Calu3 (cell line): ENCODE measurements at places on chromosomes 2 and 18.
A peak's percentile ranks its signal among the peaks of the same experiment; 100 is the strongest.

GRCh38 chr2:54956111-54956627 lies 94.1 kb downstream of the RTN4 start:
- no peak for DNase-seq

- no peak for DNase-seq
Observed at GRCh38 chr2:481388-481787, 193.5 kb upstream of the ALKAL2 start.

- DNase-seq = no peak
Observed at GRCh38 chr2:11742702-11743357, 3.6 kb upstream of the LPIN1 start.

DNA sequence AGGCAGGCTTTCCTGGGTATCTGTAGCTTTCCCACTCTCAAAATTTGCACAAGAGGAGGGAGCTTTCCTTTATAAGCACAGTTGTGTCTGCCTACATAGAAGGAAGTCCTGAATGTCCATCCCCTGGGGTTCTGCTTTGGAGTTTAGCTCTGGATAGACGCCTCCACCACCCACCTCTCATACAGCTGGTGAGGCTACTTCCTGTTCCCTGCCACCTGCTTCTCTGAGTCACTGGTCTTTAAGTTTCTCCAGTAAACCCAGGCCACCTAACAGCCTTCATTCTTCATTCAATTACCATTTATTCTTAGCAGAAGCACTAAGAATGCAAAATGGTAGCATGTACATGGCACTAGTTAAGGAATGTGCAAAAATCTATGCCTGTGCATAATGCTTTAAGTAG lies 407.8 kb downstream of the CDH2 start:
- DNase-seq = no peak

DNA sequence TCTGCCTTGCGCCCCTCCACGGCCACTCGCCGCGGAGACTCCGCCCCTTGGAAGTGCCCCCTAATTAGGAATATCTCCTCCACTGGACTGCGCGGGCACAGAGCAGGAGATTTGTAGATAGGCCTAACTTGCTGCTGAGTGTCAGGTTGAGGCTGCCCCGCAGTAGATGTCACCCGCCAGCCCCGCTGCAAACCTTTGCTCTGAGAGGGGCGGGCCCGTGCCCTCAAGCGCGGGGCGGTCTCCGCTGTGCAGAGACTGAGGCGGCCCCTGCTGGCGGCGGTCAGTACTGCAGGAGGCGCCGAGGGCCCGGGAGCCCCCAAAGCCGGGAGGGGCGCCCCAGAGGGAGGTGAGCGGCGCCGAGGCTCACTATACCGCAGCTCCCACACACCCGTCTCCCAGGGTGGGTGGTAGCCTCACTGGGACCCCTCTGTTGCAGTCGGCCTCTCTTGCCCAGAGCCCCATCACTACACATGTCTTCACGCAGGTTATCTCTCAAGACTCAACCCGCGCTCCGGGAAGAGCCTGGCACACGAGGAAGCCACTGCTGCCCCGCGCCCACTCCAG lies 2.9 kb upstream of the NEURL3 start:
- peak; percentile 89 for DNase-seq

GRCh38 chr2:98489971-98490962 lies 45.6 kb downstream of the INPP4A start:
- no peak for DNase-seq

DNA sequence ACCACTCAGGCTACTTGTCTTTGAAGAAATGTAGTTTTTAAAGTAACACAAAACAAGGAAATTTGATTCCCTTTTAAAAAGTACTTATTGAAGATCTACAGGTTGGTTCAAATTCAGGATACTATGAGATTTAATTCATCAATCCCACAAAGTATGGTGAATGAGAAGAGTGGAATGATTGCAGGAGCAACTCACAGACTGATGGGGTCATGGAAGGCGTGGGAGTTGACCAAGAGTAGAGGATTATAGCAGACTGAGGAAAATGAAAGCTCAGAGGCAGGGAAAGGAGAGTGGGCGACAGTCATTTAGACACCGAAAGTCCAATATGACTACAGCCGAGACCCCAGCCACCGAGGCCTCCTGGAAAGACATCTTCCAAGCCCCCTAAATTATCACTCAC lies 12.5 kb upstream of the DAPL1 start:
- no peak for DNase-seq

DNA sequence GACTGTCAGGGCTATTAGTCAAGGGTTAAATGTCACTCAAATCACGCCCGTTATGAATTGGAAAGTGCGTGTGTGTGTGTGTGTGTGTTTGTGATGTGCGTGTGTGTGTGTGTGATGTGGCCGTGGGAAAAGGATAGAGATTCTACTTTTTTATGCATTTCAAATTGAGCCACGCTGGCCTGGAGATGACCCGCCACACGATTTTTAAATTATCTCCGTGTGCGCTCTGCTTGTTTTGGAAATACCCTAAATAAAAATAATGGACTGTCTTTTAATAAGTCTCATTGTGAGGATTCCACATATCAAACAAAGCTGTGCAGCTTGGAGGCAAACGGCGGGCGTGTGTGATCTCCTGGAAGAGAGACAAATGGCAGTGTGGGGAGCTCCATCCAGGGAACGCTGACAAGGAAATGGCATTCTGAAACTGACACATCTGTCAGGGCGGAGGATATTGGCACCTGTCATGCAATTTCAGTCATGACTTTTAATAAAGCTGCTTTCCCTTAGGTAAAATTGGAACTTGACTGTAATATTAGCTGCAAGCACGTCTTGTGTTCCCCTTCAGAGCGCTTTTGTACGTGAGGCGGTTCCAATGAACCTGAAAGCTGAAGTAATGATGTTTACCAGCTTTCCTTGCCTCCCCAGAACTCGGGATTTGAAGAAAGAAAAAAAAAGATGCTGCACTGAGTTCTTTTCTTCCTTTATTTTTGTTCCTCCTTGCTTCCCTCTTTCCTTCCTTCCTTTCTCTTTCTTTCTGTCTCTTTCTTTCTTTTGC lies 381.8 kb upstream of the SMIM21 start:
- DNase-seq = no peak

GRCh38 chr2:215338883-215339679 lies 27.2 kb downstream of the ATIC start:
- DNase-seq = no peak

DNA sequence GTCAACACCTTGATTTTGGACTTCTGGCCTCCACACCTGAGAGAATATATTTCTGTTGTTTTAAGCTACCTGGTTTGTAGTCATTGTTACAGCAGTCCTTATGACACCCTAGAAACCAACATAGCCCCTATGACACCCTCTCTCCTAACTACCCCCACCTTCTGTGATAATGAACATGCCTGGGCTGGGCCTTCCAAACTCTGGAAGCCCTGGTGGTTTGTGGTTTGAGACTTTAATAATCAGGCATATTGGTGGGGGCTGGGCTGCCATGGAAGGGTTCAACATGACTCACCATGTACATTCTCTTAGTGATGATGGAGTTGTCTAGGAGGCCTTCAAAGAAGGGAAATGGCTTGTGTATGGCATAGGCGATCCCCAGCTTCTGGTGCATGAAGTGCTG lies 3.3 kb downstream of the SP110 start:
- DNase-seq = no peak

DNA sequence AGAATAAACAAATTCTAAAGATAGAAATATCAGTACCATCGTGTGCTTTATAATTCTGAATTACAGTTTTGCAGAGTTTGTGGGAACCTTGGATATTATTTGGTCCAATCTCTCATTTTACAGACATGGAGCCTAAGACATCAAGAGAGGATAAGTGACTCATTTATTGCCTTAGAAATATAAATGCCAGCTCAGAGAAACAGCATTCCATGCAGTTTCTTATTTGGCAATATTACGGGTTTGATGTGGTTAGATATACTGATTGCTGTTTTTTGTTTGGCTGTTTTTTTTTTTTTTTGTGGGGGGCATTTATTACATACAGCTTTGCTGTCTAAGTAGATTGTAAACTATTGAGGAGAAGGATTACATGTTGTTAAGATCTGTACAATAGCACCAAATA lies 1241.1 kb upstream of the LRRTM1 start:
- DNase-seq = no peak

DNA sequence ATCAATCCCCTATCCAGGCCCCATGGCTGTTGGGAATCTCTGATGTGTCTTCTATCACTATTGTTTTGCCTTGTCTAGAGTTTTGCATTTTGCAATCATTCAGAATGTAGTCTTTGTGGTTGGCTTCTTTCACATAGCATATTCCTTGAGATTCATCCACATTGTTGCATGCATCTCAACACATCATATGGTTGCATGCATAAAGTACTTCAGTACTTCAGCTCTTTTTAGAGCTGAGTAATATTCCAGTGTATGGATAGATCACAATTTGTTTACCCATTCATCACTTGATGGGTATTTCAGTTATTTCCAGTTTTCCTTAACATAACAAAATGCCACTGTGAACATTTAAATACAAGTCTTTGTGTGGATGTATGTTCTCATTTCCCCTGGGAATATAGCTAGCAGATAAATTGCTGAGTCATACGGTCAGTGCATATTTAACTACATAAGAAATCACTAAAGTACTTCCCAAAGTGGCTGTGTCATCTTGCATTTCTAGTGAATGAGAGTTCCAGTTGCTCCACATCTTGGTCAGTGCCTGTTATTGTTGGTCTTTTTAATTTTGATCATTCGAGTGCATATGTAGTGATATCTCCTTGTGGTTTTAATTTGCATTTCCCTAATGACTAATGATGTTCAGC lies 138.8 kb downstream of the BCL11A start:
- no peak for DNase-seq

GRCh38 chr2:27029051-27029450 lies 3.7 kb upstream of the TMEM214 start:
- no peak for DNase-seq

- DNase-seq = no peak
Observed at GRCh38 chr2:189533288-189534035, 47.1 kb downstream of the SLC40A1 start.

DNA sequence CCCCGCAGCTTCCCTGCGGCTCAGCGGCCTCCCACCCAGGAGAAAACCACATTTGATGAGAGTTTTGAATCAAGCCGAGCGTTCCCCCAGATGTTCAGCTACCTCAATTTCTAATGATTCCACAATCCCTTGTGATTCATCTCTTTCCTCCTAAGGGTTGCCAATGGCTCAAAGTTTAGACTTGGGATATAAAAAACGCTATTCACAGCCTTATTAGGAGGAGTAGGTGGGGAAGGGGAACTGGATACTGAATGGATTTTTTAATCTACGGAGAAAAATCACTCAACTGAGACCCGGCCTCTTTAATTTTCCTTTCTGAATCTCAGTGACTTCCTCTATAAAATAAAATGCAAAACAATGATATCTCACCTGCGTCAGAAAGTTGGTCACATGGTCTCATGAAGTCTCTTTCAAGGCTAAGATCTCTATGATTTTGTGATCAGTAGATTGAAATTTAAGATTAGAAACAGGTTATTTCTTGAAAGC lies 192.6 kb upstream of the TCF4 start:
- DNase-seq = no peak

- no peak for DNase-seq
Observed at GRCh38 chr2:216774180-216774579, 78.8 kb upstream of the IGFBP5 start.

GRCh38 chr2:147609301-147609700 lies 235.5 kb upstream of the ACVR2A start:
- no peak for DNase-seq

- DNase-seq = no peak
Observed at GRCh38 chr18:72899338-72899737, 31.6 kb upstream of the NETO1 start.

GRCh38 chr2:12071318-12071717 lies 324.9 kb downstream of the LPIN1 start:
- DNase-seq = no peak

- DNase-seq = no peak
Observed at GRCh38 chr18:48065601-48065995, 135.1 kb upstream of the SMAD2 start.

DNA sequence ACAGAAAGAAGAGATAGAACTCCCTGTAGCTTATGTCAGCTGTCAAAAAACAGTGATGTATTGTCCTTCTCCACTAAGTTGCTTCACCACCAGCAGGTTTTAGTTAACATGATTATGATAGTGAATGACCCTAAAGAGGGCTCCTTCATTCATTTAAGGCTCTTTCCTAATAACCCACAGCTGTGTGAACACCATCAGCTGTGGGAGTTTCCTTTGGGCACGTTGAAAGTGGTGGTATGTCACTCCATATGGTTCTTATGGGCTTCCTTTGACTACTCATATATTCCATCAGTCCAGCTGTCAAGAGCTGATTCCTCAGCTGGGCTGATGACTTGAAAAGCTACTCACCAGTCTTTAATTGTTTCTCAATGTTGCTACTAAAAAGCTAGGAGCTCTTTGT lies 210.3 kb downstream of the UBE2E3 start:
- no peak for DNase-seq

DNA sequence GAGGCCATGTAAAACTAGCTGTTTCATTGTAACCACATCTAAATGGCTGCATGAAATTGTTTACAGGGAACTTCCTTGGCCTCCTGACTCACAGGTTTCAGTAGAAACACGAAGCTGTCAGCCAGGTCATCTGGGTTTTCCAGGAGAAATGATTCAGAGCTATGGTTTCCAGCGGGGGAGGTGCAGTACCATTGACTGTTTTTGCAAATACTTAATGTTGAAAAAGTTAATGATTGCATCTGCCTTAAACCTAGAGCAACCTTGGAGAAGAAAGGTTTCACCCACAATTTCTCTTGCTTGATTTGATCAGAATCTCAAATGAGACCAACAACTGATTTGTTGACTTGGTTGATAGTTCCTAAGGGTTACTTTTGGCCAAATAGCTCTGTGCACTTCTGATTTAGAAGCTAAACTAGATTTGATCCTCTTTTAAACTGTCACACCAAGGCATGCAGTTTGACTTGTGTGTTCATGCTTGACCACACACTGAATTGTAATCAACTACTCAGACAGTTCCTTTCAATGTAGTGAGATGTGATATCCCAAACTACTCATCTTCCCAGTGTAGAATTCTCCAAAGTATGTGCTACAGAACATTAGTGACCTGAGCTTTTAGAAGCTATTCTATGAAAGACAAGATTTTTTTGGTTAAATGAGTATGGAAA lies 193.5 kb upstream of the CHST9 start:
- DNase-seq = peak; percentile 81

DNA sequence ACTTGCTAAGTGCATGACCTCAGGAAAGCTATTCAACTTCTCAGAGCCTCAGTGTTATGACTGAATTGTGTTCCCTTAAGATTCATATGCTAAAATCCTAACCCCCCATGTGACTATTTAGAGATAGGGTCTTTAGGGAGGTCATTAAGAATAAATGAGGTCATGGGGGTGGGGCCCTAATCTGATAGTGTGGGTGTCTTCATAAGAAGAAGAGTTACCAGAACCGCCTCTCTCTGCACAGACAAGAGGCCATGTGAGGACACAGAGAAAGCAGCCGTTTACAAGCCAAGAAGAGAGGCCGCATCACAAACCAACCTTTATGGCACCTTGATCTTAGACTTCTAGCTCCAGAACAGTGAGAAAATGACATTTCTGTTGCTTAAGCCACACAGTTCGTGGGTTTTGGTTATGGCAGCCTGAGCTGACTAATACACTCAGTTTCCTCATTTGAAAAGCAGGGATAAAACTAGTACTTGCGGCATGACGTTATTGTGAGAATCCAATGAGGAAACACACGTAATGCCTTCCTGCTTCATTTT lies 9.9 kb downstream of the SH2D6 start:
- DNase-seq = no peak

- DNase-seq = no peak
Observed at GRCh38 chr2:74228772-74229171, 30.4 kb downstream of the MTHFD2 start.

GRCh38 chr18:45274026-45274425 lies 341.2 kb upstream of the SLC14A2 start:
- DNase-seq = no peak

- DNase-seq = peak; percentile 81
Observed at GRCh38 chr2:20097889-20098714, 46.7 kb upstream of the LAPTM4A start.

GRCh38 chr18:72411261-72411660 lies 132.9 kb downstream of the CBLN2 start:
- no peak for DNase-seq
